ENCODE measurements at places on chromosomes 3 and 15.

DNA sequence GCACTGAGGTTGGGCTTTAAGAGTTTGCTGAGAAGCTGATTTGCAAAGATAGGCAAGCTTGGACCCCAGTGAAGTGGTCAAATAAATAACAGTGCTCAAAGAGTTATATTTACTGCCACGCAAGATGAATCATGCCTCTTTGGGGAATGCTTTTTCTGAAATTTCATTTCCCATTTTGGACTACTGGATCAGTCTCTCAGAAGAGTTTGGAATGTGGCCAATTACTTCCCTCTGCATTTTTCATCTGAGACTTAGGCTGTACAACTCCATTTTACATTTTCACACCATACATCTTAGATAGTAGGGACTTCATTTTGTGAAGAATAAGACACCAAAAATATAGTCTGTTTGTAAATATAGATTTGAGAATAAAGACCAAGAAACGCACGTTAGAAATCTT is 419.7 kb downstream of the FGF12 start:
- DNase-seq = no peak

- no peak for DNase-seq
These were observed 50.0 kb downstream of the RLBP1 start for GRCh38 chr15:89171136-89172072.

- DNase-seq = no peak
These were observed 51.2 kb downstream of the KLHL25 start for GRCh38 chr15:85743392-85744055.

- no peak for DNase-seq
These were observed 199.7 kb downstream of the ARRDC4 start for GRCh38 chr15:98160236-98160635.

- no peak for DNase-seq
These were observed 46.4 kb upstream of the PHLDB2 start for GRCh38 chr3:111812701-111813100.

GRCh38 chr3:7696320-7696719 is 805.3 kb upstream of the LMCD1 start:
- no peak for DNase-seq

- no peak for DNase-seq
These were observed 7.9 kb downstream of the FAH start for GRCh38 chr15:80160570-80161156.

DNA sequence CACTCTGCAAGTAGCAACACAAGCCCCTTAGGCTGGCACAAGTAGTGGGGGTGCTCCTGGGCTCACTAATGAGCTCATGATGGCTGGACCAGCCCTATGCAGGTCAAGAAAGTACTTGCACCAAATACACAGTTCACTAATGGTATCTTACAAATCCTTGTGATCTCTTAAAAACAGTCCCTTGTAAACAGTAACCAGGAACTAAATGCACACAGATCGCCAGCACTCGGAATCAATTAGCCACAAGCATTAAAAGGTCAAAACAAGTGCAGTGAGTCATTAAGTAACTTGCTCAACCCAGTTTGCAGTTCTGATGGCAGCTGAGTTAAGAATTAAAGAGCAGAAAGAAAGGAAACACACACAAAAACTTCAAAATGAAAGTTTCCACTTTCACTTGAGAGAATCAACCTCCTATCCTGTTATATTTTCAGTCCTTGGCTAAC is 43.2 kb downstream of the ARHGEF3 start:
- no peak for DNase-seq

DNA sequence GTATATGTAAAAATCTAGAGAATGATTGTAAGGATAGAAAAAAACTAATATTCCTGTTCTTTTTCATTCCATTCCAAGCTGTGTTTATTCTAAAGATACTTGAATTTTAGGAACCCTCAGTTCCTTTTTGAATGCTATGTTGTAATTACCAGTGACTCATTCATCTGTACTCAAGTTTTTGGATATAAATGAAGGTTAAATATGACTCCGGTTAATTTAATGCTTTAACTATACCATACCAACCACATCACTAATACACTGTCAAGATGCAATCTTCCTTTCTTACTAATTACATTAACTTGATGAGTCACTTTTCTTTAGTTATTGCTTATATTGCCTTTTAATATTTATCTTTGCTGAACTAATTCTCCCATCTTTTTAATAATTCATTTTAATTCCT is 68.8 kb upstream of the ZNF148 start:
- DNase-seq = no peak

GRCh38 chr3:108437439-108437838 is 73.0 kb downstream of the MYH15 start:
- no peak for DNase-seq

GRCh38 chr3:188974856-188975599 is 196.7 kb upstream of the TPRG1 start:
- DNase-seq = no peak

DNA sequence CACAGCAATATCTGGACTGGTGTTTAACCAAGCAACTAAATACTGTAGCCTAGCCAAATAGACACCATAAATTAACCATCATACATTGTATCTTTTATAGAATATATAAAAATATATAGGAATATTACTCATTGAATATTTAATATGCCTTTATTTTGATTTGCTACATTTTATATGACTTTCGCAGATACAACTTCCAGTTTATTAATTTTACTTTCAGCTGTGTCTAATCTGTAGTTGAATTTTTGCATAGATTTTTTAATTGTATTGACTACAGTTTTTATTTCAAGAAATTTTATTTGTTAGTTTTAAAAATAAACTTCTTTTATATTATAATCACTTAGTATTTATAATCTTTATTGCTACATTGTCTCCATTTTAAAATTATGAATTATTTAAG is 299.7 kb downstream of the LSAMP start:
- no peak for DNase-seq

GRCh38 chr15:42384597-42384996 is 25.3 kb downstream of the CAPN3 start:
- no peak for DNase-seq

GRCh38 chr3:156492801-156493261 is 62.1 kb downstream of the SSR3 start:
- no peak for DNase-seq

DNA sequence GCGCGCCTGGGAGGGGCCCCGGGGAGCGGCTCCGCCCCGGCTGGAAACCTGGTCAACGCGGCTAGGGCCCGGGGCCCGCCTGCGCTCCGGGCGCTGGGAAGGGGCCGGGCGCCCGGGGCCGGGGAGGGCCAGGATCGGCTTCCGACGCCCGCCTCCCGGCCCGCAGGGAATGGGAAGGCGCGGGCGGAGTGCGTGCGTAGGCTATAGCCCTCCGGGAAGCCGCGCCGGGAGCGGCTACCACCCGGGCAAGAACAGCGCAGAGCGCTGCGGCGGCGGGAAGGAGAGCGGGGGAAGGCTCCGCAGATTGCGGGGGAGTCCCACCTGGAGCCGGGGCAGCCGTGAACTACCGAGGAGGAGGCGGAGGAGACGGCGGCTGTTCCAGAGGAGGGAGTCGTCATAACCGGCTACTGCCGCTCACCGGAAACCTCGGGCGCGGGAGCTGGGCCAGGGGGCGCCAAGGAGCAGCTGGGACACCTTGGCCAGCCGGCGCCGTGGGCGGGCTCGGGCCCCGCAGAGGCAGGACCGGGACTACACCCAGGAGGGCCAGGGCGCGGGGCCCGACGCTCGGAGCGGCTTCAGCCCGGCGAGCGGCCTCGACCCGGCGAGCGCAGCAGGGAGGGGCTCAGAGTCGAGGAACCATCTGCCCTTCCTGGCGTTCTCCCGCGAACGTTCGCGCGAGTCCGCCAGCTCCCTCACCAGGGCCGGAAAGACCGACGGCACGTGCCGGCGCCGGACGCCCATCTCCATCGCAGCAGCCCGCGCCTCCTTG is at the start of gene EOGT:
EOGT (minus strand) TSS at position 432 of the 769 bp plus-strand sequence. CDS start 3,838 bp downstream, outside the sequence.
- peak; percentile 76 for DNase-seq

- no peak for DNase-seq
These were observed 812 bp upstream of the SEC62 start for GRCh38 chr3:169965562-169966427.

GRCh38 chr15:65881766-65882434 is 12.6 kb downstream of the RAB11A start:
- DNase-seq = no peak

DNA sequence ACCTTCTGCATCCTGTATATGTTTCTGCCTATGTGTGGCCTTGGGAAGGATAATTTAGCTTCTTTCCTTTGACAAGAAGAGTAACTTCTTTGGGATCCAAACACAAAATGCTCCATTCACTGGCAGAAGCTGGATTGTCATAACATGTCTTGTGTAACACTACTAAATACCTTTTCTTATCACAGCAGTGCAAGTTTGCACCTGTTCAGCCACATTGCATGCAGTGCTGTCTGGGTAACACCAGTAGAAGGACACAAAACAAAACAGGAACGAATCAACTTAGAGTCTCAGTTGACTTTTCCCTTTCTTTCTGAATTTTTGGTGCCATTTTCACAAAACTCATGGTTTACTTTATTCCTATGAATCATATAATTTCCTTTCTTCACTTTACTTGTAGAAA is 43.6 kb upstream of the TNIK start:
- DNase-seq = no peak

- DNase-seq = no peak
These were observed 39.4 kb upstream of the FRMD4B start for GRCh38 chr3:69425249-69425648.

- no peak for DNase-seq
These were observed 75.0 kb upstream of the MBNL1 start for GRCh38 chr3:152193673-152194267.

GRCh38 chr3:168096210-168096652 is 507 bp upstream of the GOLIM4 start:
- DNase-seq = peak; percentile 7

DNA sequence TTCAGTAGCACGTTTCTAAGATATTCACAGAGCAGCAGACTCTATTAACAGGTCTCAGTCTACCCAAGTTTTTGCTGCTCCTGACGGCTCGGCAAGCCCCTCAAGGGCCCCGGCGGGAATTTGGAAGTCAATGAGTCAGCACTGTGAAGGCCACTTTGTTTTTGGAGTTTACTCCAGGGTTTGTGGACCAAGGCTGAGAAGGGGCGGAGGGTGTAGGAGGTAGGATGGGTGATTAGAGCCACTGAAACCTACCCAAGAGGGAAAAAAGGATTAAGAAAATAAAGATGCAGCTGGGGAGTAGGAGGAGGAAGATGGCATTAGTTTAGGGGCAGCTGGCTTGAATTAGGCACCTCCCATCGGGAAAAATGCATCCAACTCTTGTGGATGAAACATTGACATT is 87.6 kb downstream of the BDH1 start:
- no peak for DNase-seq

- no peak for DNase-seq
These were observed 175.5 kb downstream of the ATG7 start for GRCh38 chr3:11447584-11448200.

DNA sequence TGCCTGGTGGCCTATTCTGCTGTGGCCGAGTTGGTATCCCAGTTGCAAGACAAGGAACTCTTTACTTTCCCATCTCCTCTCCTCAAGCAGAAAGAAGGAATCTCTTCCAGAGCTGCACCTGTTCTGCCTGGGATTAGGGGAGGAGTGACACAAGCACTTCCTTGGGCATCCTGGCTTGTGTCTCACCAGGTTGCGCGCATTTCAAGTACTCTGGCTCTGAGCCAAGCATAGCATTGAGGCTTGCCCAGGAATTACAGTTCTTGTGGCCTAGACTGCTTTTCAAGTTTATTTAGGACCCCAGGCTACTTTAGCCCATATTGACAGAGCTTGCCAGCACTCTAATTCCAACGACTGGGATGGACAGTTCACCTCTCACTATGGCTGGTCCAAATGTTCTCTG is 150.5 kb downstream of the RSRC1 start:
- no peak for DNase-seq

DNA sequence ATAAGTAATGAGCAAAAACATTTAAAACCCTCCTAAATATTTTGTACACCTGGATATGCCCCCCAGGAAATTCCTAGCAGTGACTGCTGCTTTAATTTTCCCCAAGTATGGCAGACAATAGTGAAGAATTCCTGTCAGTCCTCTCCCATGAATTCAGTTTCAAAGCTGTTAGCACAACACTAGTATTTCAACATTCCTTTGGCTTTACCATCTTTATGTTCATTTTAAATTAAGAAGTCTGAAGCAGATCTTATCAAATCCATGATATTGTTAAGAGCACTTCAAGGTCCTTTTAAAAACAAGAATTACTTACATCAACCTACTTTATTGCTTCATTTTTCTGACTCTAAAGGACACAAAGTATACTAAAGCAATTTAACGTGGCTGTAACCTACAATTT is 28.8 kb upstream of the CDIN1 start:
- no peak for DNase-seq
